ENCODE measurements at places on chromosomes 11 and 22. TPM values are rescaled to one million over a fixed set of nuclear protein-coding genes. Genes with fewer than 3 reads are reported as not detected.

Gene MMP7
- total RNA-seq = not detected

Gene MPPED1
- total RNA-seq = 7.7 TPM

Gene SLC22A25
- total RNA-seq = not detected

Gene OTOG
- 0.91 TPM for total RNA-seq

Gene OR4A5
- total RNA-seq = not detected

Gene SAA4
- total RNA-seq = not detected

Gene MTCH2
- total RNA-seq = 57.7 TPM

Gene PIK3IP1
- total RNA-seq = 11.2 TPM

Gene APOL5
- not detected for total RNA-seq

Gene CDC45
- total RNA-seq = 7.4 TPM

Gene OR6T1
- total RNA-seq = not detected

Gene ASCL2
- total RNA-seq = 1.7 TPM

Gene MMP3
- not detected for total RNA-seq

Gene C11orf97
- not detected for total RNA-seq

Gene GUCY1A2
- total RNA-seq = 59.4 TPM

Gene SSTR3
- total RNA-seq = 0.27 TPM
